ENCODE measurements at places on chromosomes 12 and 14.

- no peak for DNase-seq
Measured at GRCh38 chr12:6167327-6168280, 32.6 kb upstream of the CD9 start.

- DNase-seq = no peak
Measured at GRCh38 chr12:7128681-7129286, at the start of gene RBP5. RBP5 (minus strand) TSS chr12:7128889; CDS start chr12:7128775, 114 bp downstream.

DNA sequence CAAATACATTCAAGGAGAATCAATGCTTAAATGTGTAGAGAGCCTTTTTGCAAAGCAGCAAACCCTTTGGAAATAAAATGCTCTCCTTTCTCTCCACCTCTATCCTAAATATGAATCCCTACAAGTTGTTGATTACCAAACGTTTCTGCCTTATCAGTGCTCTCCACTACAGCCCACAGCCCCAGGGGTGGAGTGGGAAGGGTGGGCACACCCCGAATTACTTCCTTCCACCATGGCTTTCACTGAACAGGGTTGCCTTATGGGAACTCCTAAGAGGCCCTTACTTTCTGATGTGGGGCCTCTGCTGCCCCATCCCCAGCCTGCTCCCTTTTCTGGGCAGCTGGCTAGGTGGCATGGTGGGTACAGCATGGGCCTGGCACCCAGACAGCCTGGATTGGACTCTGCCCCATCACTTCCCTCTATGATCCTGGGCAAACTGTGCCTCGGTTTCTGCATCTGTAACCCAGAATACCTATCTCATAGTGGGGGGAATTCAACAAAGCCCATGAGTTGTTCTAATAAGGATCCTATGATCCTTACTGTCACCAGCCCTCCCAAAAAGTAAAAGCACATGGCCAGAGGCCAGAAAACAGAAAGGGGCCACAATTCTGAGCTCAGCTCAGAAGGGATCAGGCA is 16.1 kb downstream of the AK7 start:
- DNase-seq = peak; percentile 73

GRCh38 chr12:27966870-27967269 is 5.7 kb downstream of the PTHLH start:
- no peak for DNase-seq

DNA sequence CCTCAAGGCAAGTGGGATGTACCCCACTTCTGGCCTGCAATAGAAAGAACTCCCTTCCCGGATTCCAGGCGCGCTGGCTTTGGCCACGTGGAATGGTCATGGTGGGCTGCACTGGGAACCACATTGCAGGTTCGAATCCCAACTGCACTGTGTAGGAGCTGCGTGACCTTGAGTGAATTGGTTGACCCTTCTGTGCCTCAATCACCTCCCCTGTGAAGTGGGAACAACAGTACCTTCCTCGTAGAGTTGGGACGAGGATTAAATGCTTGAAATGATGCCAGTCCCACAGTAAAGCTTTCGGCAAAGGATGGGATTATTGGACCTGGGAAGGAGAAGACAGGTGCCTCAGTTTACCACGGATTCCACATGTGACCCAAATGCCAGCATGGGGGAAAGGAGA is 36.8 kb upstream of the MYL2 start:
- no peak for DNase-seq

GRCh38 chr14:47365233-47365632 is 310.2 kb downstream of the MDGA2 start:
- no peak for DNase-seq

GRCh38 chr12:32698285-32698684 is 19.2 kb downstream of the DNM1L start:
- no peak for DNase-seq

- no peak for DNase-seq
Measured at GRCh38 chr14:61498811-61499210, 177.4 kb downstream of the PRKCH start.

DNA sequence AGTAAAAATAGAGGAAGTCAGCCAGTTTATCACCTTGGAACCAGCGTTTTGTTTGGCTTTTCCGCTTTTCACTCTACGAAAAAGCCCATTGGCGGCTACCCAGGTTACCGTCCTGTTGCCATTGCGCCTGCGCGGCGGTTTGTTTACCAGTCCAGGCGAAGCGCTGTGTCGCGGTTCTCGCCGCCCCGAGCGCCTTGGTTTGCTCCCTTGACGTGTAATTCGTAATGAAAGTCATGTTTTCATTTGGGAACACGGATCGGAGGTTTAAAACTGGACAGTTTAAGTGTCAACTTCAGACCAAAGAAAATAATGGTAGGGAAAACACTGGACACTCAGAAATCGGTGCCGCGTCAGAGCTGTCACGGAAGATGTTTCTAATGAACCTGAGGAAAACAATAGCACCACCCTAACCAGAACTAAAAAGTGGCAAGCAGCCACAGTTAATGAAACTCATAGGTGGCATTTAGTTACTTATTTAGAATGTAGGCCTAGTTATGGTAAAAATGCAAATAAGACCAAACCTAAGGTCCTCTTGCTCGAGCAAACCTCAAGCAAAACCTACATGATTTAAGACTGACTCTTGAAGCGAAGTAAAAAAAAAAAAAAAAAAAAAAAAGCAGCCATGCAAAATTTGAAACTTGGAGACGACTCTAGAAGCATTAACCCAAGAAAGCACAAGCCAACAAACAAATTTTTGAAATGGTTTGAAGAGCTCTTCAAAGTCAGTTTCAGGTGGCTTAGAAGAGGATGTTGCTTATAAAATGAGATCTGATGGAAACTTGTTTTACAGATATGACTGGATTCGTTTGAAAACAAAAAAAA is 790 bp upstream of the GPR19 start:
- peak; percentile 98 for DNase-seq

DNA sequence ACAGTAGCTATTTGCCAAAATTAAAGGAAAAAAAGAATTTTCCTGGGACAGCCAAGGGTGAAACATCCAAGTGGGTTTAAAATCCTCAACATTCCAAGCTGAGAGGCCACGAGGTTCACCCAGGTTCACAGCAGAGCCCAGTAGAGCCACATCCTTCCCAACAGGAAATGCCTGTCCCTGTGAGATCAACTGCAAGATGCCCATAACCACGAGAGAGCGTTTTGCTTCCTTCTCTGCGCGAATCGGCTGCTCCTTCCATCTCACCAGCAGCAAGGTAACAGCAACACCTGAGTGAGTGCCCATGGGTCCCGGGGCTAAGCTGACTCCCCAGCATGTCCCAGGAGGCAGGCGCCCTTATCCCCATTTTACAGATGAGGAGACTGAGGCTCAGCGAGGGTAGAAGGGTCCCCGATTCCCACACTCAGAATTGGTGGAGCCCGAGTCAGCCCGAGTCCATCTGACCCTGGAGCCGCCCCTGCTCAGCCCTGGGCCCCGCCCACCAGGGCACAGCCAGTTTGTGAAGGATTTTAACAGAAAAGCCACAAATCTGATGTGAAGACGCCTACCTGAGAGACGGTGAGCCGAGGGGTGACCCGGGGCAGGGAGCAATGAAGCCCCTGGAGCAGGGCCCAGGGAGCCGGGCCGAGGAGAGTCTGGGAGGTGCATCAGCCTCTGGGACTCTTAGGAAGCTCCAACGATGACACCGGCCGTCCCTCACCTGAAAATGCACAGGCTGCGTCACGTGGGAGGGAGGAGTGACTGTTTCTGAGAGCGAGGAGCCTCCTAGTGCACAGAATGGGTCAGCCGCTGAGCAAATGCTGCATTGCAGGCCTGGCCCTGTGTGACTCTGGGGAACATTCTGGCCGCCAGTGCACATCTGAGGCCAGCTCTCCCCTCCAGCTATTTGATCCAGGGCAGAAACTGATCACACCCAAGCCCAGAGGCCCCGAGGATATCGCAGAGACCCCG is 236.9 kb upstream of the SFSWAP start:
- no peak for DNase-seq

GRCh38 chr14:104222396-104223036 is 84.1 kb downstream of the KIF26A start:
- DNase-seq = no peak

GRCh38 chr14:36818794-36819384 is 157.2 kb downstream of the PAX9 start:
- no peak for DNase-seq

DNA sequence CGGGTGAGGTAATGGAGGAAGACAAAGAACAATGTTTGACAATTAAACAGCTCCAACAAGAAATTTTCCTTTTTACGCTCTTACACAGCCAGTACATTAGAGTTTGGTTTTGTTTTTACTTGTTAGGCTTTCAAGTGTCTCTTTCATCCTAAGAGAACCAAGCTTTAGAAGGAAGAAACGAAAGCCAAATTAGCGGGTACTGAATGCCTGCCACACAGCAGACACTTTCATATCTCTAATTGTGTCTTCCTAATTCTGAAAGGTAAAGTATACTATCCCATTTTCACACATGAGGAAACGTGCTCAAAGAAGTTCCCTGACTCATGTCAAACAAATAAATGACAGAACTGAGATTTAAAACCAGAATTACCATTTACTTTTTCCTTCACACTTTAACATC is 65.0 kb downstream of the CDK17 start:
- DNase-seq = no peak

GRCh38 chr12:120118321-120119061 is 1.9 kb upstream of the RAB35 start:
- no peak for DNase-seq

- DNase-seq = no peak
Measured at GRCh38 chr12:84877340-84877739, 35.3 kb downstream of the SLC6A15 start.

DNA sequence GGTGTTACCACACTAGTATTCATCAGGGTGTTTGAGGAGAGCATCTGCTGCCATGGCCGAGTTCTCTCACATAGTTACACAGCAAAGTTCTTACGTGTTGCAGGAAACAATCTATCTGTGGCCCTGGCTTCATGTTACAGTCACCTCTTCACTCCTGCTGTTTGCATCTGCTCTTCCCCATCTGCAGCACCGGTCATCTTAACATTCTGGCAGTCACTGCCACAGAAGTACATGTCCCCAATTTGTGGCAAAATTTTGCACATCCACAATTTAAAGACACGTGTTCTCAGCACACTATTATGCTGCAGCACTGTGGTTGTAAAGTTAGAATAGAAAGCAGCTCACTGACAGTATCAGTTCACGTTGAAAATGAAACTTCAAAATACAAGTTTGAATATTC is 23.2 kb downstream of the MAPK1IP1L start:
- no peak for DNase-seq

DNA sequence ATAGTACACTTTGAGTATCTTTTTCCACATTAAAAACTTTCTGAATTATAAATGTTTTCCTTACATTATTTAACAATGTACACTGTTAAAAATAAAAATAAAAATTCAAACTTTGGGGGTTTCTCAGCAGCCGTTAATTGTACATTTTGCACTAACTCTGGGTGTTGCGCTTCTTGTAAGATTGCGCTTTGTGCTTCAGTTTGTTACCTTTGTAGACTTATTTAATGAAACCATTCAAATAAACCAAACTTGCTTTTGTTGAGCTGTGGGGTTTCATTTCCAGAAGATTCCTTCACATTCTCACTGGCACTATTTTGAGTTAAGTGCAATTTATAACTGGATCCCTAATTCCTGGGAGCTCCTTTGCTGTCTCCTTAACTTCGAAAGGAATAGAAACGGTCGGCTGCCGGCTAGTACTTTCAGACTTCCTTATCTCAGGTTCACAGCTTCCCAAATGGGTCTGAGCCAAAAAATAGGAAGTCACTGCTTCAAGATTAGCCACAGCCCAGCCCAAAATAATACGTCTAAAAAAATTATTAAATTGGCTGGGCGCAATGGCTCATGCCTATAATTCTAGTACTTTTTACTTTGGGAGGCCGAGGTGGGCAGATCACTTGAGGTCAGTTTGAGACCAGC is 38.2 kb downstream of the RAD52 start:
- peak; percentile 92 for DNase-seq

DNA sequence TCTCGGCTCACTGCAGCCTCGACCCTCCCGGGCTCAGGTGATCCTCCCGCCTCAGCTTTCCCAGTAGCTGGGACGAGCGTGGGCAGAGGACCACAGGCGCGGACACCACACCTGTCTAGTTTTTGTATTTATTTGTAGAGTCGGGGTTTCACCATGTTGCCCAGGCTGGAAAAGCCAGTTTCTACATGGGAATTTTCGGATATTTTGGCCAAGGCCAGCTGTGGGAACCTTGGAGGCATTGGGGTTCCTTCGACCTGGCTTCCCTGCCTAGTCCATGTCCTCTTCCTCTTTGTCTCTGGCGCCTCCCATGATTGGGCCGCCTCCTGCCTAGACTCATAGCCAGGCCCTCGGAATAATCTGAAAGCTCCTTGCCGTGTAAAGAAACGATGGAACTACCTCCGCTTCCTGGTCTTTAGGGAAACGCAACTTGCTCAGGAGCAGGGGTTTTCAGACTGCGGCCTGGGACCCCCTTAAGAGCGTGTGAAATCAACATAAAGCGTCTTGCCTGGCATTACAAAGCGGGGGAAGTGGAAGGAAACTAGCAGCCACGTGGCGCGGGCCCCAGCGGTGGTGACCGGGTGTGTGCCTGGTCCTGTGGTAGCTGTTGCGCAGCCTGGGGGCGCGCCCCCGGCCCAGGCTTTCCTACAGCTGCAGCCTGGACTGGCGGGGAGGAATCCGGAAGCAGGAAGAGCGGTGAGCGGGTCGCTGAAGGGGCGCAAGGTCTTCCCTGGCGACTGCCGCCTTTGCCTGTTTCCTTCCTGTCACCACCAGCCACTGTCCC is 1.4 kb upstream of the HSP90AA1 start:
- DNase-seq = no peak

DNA sequence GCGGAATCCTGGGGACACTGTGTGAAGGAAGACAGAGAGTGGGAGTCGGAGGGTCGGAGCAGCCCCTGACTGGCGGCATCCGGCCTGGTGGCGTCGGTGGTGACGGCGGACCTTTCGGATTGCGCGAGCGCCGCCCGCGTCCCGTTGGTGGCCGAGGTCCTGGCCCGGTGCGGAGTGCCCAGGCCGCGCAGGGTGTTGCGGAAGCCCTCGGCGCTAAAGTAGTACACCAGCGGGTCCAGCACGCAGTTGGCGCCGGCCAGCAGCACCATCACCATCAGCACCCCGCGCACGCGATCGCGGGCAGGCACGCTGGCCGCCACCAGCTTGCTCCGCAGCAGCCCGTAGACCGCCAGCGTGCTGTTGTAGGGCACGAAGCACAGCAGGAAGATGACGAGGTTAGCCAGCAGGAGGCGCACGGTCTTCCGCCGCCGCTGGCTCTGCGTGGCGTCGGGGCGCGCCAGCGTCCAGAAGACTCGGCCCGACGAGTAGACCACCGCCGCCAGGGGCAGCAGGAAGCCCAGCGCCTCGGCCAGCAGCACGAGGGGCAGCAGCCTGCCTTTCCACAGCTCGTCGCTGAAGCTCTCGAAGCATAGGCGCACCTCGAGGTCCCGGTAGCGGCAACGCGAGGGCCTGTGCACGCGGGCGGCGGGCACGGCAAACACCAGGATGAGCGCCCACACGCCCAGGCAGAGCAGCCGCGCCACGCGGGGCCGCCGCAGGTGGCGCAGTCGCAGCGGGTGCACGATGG is 13.1 kb upstream of the CHD4 start:
- no peak for DNase-seq

- DNase-seq = no peak
Measured at GRCh38 chr12:118193477-118193876, 57.6 kb downstream of the PEBP1 start.

DNA sequence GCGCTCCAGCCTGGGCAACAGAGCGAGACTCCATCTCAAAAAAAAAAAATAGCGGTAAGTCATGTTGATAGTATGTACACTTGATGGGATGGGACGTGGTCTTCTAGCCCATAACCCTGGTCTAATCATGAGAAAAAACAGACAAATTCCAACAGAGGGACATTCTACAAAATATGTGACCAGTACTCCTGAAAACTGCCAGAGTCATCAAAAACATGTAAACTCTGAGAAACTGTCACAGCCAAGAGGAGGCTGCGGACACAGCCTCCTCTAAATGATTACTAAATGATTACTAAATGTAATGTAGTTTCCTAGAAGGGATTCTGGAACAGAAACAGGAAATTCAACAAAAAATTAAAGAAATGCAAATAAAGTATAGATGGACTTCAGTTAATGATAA is 20.9 kb downstream of the CDKL1 start:
- no peak for DNase-seq

Data from hematopoietic multipotent progenitor cell treated with erythropoietin and hydrocortisone succinate and interleukin-3 and kit ligand, for 17 days (in vitro differentiated cells).